ENCODE measurements at places on chromosomes 6 and 20.

- no peak for DNase-seq
These were observed 591.5 kb downstream of the RFPL4B start for GRCh38 chr6:112938650-112939049.

GRCh38 chr6:142952614-142953013 lies 7.6 kb upstream of the HIVEP2 start:
- no peak for DNase-seq

DNA sequence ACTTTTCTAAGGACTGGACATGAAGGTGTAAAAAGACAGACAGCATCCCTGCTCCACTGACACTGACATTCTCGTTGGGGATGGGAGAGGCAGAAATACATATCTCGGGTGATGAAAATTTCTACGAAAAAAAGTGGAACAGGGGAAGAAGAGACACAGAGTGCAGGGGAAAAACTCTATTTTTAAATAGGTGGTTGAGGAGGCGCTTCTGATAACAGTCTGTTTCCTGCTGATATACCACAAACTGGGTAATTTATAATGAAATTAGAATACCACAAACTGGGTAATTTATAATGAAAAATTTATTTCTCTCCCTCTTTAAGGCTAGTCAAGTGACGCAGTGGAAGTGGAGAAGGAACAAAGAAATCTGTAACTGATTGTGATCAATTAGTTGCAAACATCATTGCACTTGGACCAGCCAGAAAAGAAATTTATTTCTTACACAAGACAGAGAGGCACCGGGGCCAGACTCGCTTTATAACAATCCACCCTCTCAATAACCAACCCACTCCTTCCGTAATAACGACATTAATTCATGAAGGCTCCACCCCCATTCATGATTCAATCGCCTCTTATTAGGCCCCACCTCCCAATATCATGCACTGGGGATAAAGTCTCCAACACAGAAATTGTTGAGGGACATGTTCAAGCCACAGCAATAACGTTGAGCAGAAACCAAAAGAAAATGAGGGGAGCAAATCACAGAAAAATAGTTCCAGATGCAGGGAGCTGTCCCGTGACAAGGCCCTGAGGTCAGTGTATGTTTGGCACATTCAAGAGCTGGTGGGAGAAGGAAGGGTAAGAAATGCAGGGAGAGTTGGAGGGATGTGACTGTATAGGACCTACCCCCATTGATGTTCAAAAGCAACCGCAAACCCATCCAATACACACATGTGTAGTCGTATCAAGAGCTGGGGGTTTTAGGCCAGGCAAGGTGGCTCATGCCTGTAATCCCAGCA lies 6.6 kb upstream of the SRSF6 start:
- DNase-seq, result no peak

DNA sequence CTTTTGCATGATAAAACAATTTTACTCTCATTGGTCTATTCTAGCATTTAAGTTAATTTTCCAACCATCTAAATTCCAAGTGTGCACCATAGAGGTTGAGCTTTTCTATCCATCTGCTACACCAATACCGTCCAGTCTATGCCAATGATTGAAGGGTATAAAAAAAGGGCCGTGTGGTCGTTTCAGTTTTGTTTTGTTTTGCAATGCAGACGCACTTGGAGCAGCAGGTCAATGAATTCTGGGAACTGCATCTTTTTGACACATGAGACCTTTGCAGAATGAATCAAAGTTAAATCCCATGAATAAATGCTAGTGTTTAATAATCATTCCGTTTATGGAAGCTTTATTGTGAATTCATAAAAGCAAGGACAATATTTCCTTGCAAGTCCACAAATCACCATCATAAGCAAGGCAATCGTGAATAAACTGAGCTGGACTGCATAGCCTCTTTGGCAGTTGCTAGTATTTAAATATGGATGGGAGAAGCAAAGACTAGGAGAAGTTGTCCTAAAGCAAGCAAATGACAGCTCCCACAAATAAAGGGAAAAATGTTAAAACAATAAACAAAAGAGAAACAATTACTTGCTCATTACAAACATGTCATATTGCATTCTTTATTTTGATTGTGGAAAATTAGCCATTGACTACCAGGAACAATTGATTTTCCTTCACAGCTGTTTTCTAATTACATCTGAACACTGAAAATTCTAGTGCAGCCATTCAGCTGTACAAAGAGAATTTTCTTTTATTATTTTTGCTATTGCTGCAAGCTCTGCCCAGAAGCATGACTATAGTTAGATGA lies 649.7 kb upstream of the GJE1 start:
- no peak for DNase-seq

GRCh38 chr20:15288106-15288505 lies 950.7 kb upstream of the FLRT3 start:
- no peak for DNase-seq

- DNase-seq, result no peak
These were observed 10.8 kb upstream of the DTNBP1 start for GRCh38 chr6:15673666-15674065.

DNA sequence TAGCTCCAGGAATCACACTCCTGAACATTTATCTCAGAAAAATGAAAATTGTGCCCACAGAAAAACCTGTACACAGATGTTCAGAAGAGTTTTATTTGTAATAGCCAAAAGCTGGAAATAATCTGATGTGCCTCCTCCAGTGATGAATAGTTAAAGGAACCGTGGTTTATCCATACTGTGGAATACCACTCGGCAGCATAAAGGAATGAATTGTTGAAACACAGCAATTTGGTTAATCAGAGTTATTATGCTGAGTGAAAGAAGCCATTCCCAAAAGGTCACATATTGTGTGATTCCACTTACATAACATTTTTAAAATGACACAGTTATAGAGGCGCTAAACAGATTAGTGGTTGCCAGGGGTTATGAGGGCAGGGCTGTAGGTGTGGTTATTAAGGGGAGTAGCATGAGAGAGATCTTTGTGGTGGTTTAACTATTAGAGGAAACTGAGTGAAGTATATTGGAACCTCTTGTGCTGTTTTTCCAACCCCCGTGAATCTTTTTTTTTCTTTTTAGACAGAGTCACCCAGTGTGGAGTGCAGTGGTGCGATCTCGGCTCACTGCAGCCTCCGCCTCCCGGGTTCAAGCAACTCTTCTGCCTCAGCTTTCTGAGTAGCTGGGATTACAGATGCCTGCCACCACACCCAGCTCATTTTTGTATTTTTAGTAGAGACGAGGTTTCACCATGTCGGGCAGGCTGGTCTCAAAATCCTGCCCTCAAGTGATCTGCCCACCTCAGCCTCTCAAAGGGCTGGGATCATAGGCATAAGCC lies 26.2 kb downstream of the PSMF1 start:
- DNase-seq, result no peak

DNA sequence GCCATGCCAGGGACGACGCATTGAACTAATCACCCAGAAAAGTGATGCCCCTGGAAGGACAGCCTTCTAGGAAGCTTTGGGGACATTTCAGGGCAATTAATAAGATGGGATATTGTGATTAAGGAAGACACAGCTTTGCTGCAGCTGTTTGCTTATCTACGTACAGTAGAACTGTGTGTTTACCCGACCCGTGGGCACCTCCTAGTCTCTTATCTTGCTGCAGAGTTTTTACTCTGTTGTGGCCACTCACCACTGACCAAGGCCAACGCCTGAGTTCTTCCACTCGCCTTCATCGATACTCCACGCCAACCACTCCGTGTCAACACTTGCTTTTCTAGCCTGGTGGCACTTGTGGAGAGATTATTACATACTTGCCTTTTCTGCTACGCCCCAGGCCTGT lies 105.9 kb upstream of the MLN start:
- no peak for DNase-seq

DNA sequence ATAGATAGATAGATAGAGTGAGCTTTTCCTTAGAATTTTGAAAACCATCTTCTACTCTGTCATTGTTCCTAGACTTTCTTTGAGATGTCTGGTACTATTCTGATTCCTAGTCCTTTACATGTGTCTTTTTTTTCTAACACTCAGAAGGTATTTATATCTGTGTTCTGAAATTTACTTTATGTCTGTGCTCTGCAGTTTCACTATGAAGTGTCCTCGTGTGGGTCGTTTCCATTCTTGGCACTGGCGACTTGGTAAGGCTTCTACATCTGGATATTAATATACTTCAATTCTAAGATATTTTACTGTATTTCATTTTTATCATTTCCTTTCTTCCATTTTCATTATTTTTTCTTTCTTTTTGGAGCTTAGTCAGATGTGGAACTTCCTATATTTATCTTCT lies 87.0 kb downstream of the FHL5 start:
- no peak for DNase-seq

DNA sequence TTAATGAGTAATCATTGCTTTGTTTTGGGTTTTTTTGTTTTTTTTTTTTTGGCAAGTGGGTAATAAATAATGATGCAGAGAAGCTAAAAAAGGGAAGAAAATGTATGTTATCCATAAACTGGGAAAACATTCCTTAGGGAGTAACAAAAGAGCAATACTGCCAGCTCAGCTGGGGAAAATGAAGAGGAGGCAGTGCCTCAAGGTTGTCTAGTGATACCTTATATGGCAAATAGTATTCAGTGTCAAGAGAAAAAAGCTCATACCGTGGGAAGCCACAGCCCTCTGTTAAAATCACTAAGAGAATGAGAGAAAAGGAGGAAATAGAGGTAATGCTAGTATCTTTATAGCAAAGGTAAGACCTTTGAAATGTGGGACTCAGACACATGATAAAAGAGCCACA lies 47.1 kb upstream of the SMLR1 start:
- no peak for DNase-seq

- DNase-seq, result no peak
These were observed 8.9 kb downstream of the FAM217B start for GRCh38 chr20:59948828-59949720.

DNA sequence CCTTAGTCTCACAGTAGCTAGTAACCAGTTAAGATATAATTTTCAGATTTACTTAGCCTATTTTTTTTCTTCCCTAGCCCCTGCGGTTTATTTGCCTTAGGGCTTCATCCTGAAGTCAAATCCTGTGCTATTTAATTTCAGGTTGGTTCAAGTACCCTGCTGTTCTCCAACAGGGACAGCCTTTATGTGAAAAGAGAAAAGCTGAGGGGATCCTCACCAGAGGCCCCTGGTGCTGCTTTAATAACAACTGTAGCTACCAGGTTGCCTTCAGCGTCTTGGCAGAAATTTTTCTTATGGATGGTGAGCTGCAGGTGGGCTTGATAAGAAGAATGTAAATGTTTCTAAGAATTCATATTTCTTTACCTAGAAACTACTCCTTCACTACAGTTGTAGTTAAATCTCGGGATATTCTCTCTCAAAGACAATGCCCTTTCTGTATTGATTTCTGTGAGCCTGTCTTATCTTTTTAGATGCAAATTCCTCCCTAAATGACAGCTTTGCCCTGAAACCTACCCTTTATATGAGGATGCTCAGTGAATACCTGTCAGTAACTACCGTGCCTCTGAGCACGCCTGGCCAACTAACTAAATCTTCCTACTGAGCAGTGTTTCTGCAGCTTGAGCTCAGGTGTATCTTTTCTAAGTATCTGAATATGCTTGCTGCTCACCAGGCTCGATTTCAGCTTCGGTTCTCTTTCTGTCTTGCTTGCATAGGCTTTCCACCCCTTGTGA lies 320.5 kb downstream of the MMUT start:
- DNase-seq, result no peak

GRCh38 chr6:21826023-21826422 lies 232.5 kb downstream of the SOX4 start:
- DNase-seq, result no peak

DNA sequence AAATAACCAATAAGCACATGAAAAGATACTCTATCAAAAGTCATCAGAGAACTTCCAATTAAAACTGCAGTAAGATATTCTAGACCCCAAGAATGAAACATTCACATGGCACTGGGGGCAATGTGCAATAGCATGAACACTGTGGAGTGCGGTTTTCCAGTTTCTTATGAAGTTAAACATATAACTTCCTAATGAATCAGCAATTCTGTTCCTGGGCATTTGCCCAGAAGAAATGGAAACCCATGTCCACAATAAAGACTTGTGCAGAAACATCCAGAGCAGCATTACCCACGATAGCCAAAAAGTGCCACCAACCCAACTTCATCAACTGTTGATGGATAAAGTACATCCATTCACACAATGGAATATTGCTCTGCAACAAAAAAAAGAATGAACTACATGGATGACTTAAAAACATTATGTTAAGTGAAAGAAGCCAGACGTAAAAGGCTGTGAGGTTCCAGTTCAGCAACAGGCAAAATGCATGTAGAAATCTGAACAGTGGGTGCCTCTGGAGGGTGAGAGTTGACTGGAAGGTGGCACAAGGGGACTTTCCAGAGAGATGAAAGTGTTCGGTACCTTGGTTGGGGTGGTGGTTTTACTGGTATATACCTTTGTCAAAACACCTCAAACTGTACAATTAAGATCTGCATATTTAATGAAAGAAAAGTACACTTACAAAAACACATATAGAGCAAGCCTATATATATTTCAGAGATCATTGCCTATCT lies 207.2 kb upstream of the ECI2 start:
- DNase-seq, result no peak

GRCh38 chr6:35780719-35781118 lies at the start of gene CLPSL1:
Gene CLPSL1, plus strand, starts transcription at chr6:35781019. Its CDS starts 92 bp downstream, at chr6:35781111.
- DNase-seq, result no peak

GRCh38 chr6:14228571-14228970 lies 111.0 kb downstream of the CD83 start:
- DNase-seq, result no peak

GRCh38 chr6:88709819-88710246 lies 253.6 kb downstream of the RNGTT start:
- DNase-seq, result no peak

GRCh38 chr6:165744555-165745228 lies 81.7 kb upstream of the PDE10A start:
- DNase-seq, result no peak

DNA sequence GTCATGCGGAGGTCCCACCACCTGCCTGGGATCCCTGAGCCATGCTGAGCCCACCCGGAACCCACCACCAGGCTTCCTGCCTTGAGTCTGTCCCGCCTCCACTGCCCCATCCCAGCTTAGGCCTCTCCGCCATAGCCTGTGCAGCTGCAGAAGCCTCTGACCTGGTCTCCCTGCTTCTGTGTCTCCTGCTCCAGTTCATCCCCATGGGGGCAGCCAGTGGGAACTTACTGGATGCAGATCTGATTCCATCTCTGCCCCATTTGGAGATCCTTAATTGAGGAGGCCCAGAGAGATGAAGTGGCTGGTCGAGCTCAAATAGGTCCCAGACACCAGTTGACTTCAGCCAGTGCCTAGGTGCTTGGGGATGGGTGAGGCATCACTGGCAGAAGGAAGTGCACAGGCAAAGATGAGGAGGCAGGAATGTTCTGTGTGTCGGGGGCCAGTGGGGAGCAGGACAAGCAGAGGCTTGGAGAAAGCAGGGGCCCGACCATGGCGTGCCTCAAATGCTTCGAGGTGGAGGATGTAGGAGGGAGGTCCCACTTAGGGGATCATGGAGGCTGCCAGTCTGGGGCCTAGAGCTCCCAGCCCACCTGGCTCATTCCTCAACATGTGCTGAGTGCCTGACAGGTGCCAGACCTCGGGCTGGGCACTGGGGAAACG lies 112.8 kb downstream of the TOX2 start:
- no peak for DNase-seq

DNA sequence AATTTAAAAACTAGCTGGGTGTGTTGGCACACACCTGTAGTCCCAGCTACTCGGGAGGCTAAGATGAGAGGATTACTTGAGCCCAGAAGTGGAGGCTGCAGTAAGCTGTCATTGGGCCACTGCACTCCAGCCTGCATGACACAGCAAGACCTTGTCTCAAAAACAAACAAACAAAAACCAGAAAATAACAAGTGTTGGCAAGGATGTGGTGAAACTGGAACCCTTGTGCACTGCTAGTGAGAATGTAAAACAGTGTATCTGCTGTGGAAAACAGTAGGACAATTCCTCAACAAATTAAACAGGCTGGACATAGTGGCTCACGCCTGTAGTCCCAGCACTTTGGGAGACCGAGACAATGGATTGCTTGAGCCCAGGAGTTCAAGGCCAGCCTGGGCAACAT lies 3.5 kb downstream of the UQCC1 start:
- no peak for DNase-seq

- DNase-seq, result no peak
These were observed 395.3 kb upstream of the BTBD3 start for GRCh38 chr20:11522366-11522741.

Data from activated CD4-positive, CD25-positive, alpha-beta regulatory T cell (primary cell).